CD4-positive, alpha-beta T cell treated with Interleukin-2 at 100 ng/mL for 4 hours (primary cell): ENCODE measurements at places on chromosomes 3 and 15.

- DNase-seq = no peak
Observed at GRCh38 chr15:90883976-90884718, at the start of gene FES. FES (plus strand) TSS chr15:90884504; CDS start chr15:90885046, 542 bp downstream.

- DNase-seq = no peak
Observed at GRCh38 chr3:31354373-31354772, 178.4 kb upstream of the STT3B start.

DNA sequence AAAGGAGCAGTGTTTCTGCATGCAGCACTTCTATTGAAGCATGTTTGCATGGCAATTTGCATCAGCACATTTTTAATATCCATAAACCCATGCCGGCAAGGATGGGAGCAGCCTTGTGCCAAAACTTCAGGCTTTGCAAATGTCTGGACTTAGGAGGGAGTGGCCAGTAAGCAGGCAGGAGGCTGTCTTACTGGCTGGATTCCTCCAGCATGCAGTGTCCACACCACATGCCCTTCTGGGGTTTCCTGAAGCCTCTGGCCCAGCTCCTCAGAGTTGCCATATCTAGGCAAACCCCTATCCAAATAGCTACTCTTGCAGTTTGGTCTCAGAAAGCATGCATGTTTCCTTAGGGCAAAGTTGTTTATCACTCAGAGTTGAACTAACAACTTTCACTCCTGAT is 139.1 kb upstream of the MRPS22 start:
- DNase-seq = no peak

DNA sequence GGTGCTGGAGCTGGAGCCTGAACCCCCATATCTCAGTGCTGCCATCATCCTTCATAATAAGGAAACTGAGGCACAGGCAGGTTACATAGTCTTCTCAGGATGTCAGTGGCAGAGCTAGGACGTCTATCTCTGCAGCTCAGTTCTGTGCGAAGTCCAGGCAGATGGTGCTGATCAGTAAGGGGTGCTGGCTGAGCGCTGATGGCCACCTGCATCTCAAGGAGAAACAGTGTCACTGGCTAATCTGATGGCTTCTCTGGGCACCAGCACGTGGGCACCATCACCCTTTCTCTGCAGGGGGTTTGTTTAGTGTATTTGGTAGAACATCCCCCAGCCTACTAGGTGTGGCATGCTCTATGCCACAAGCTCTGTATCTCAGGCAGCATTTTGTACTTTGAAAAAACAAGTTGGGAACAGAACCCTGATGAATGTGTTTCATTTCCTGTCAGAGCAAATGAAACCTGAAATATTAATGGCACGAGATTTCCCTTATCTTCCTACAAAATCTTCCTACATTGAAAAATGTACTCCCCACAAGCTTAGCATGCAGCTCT is 35.1 kb downstream of the APBA2 start:
- no peak for DNase-seq

DNA sequence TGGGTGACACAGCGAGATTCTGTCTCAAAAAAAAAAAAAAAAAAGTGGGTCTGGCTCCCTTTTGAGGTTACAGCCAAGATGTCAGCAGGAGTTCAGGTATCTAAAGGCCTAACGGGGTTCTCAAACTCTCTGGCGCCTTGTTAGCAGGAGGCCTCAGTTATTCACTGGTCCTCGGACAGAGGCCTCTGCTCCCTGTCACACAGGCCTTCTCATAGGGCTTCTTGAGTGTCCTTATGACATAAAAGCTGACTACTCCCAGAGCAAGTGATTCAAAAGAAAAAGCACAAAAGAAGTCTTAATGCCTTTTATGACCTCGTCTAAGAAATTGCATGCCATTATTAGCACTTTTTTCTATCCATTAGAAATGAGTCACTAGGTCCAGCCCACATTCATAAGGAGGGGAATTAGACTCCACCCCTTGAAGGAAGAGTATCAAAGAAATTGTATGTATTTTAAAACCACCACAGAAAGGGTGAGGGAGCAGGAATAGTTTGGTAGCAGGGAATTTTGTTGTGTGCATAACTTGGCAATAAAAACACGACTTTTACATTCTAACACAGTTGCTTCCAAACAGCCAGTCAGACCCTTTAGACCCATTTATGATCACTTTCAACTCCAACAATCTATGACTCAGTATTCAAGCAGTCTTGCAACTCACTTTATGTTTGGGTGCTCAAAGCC is 90.3 kb downstream of the MEX3B start:
- no peak for DNase-seq

DNA sequence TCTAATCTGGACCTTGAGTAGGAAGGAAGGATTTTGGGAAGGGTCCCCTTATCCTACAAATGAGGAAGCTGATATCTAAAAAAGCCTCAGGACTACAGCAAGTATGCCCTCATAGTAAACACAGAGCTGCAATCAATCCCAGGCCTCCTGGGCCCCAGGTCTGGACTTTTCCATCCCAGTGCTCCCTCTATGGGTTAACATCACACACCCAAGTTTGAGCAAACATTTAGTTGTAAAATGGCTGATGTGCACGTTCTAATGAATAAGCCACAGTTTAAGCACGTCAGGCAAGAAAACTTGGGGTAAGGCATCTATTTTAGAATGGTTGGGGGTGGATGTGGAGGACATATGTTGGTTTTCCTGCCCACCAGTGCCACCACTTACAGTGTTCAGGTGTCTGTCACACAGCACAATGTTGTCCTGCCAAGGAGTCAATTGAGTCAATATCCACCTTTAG is 44.3 kb upstream of the UBE2E1 start:
- DNase-seq = no peak

DNA sequence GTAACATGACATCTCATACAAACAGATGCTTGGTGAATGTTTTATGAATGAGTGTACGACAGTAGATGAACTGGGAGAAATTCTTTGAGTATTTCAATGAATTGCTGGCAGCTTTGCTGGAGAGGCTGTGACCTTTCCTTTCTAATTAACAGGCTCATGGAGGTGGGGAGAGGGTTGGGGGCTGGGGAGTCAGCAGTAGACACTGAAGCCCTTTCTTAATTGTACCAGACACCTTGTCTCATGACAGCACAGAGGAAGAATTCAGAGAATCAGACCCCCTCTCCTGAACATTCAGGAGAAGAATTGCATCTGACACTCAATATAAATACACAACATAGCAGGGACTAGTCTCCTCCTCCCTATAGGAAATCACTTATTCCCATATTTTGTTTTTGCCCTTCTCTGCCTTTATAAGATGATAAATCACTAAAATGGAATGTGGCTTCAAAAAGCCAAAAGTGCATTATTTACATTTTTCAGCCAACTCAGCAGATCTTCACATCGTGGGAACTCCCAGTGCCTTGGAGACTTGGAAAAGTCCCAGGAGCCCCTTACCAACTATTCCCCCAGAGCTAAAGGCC is 66.2 kb upstream of the TPM1 start:
- DNase-seq = no peak

- peak; percentile 31 for DNase-seq
Observed at GRCh38 chr3:13480340-13481318, 523 bp downstream of the HDAC11 start.

- no peak for DNase-seq
Observed at GRCh38 chr3:57094575-57094974, 34.1 kb downstream of the SPATA12 start.

- DNase-seq = no peak
Observed at GRCh38 chr3:117752984-117753717, 1043.6 kb downstream of the TUSC7 start.

DNA sequence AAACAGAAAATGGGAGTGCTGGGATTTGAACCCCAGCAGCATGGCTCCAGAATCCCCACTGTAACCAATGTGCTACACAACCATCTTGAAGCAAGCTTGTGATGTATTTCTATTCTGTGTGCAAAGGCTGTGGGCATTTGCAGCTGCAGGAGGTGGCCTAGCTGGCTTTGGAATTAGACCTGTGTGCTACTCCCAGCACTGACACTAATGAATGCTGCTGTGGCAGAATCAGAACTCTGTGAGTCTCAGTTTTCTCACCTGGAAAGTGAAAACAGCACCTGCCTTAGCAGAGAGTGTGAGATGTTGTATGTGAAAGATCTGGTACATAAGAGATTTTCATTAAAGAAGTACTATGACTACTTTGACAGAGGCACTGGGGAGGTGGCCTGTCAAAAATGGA is 21.5 kb upstream of the SMAD6 start:
- DNase-seq = no peak

- no peak for DNase-seq
Observed at GRCh38 chr3:116190095-116190494, 255.2 kb downstream of the LSAMP start.

GRCh38 chr3:101847328-101847727 is 2.0 kb upstream of the NFKBIZ start:
- no peak for DNase-seq

DNA sequence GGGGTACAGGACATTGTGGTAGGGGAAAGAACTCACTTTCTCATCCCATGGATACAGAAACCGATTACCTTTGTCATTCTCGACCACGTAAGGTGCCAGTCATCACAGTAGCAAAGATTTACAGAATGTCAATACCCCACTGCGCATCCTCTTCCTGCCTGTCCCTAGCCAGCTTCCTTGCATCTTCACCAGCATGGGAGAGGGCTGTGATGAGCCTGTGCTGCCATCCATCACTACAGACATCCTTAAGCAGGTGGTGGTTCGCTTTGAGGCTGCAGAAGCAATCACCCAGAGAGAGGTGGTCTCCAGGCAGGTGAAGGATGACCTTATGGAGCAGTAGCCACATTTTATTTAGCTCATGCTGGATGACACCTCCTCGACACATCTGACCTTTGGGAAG is 23.3 kb upstream of the ARIH1 start:
- no peak for DNase-seq

DNA sequence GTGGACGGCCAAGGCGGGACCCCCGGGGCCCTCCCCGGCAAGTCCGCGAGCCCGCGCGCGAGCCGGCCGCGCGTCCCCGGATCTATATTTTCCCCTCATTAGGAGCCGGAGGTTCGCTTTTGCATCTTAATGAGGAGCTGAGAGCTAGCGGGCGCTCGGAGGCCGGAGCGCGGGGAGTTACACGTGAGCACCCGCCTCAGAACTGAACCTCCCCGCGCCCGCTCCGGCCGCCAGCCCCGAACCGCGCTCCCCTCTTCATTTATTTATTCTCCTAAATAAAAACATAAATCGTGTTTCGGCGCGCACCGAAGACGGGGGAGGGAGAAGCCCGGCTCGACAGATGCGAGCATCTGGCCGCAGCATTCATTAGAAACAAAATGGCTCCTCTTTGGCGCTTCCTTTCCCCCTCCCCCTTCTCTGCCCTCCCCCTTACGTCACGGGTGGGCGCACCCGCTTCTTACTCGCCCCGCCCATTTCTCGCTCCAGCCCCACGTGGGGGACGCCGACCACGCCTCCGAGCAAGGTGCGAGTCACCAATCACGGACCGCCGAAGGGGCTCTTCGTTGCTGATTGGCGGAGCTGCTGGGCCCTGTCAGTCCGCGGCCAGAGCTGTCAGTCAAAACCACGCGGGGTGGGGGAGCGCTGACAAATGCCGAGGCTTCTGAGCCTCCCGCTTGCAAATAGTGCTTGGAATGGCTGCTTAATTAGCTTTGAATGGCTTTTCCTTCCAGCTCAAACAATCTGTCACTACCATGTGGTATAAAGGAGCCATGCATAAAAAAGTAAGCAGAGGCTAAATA is 1.6 kb upstream of the TLE3 start:
- DNase-seq = peak; percentile 100

- DNase-seq = no peak
Observed at GRCh38 chr15:99826157-99826780, 93.0 kb upstream of the LYSMD4 start.

DNA sequence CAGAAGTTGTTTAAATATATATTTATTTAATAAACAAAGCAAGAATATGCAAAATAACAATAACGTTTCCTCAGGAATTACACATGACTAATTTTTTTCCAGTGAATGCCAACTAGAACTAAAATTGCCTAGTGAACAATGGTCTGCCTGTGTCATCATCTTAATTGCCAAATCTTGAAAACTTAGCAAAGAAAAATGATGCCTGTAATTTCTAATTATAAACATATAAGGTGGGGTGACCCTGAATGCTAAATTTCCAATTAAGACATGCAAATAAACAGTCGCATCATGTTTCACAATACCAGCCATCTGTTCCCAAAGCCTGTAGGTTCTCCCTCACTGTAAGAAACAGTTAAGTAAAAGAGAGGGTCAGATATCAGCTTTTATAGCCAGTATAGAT is 67.6 kb upstream of the PLCL2 start:
- no peak for DNase-seq

DNA sequence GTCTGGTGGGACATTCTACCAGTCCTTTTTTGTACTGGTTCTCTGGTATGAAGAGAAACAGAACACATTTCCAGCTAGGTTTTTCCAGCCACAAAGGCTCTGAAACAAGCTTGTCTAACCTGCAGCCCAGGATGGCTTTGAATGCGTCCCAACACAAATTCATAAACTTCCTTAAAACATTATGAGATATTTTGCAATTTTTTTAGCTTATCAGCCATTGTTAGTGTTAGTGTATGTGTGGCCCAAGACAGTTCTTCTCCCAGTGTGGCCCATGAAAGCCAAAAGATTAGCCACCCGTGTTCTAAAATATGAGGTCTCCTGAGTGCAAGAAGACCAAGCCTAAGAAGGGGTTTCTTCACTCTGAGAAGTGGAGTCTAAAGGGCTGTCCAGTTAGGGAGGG is 18.4 kb upstream of the TIMP4 start:
- DNase-seq = no peak

DNA sequence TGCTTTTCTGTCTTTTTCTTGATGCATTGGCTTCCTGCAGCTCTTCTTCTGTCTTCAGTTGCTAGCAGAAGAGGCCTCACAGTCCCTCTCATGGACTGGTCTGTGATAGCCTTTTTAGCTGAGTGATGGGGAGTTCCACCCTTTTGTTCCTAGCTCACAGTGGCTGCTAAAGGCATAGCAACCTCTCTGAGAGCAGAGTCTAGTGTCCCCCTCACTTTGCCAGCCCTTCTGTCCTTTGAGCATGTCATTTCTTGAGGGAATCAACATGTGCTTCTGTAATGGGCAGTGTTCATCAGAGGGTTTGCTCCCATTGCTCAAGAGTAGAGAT is 44.4 kb downstream of the GAP43 start:
- no peak for DNase-seq

DNA sequence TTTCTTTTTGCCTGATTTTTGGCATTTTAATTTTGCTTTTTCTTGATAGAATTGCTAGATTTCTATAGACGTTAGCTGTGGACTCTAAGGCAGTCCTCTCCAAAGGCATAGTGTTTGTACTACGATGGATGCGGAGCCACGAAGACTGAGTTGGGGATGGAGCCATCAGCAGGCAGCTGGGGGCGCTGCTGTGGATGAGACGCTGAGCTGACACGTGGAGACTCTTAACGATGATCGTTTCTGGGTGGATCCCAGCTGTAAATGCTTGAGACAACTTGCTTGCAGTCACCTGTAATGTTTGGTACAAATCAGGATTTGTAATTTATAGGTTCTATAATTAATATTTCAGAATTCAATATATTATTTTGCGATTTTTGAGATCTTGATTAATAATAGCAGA is 13.3 kb upstream of the PPP1R2 start:
- DNase-seq = no peak

GRCh38 chr3:73493543-73494308 is 131.0 kb downstream of the PDZRN3 start:
- DNase-seq = no peak
